Muscle of back (tissue), 13 donors: ENCODE measurements at places on chromosomes 3 and 15.

GRCh38 chr3:15221574-15222217 lies 15.7 kb downstream of the CAPN7 start:
- no peak for DNase-seq

DNA sequence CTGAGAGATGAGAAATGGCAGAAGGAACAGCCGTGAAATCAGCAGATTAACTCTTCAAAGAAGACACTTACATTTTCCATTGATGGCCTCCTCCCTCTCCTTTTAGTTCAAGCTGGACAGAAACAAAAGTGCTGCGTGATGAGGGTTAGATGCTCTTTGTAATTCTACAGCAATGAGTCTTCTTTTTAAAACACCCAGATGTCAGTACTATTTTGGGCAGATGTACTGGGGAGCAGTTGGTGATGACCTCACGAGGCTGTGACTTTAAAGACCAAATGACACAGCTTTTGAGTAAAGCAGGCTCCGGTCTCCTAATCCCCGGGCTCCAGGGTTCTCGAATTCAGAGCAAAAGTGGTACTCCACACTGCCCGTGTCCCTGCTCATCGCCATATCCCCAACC lies 198.2 kb downstream of the SLCO3A1 start:
- DNase-seq, result no peak

DNA sequence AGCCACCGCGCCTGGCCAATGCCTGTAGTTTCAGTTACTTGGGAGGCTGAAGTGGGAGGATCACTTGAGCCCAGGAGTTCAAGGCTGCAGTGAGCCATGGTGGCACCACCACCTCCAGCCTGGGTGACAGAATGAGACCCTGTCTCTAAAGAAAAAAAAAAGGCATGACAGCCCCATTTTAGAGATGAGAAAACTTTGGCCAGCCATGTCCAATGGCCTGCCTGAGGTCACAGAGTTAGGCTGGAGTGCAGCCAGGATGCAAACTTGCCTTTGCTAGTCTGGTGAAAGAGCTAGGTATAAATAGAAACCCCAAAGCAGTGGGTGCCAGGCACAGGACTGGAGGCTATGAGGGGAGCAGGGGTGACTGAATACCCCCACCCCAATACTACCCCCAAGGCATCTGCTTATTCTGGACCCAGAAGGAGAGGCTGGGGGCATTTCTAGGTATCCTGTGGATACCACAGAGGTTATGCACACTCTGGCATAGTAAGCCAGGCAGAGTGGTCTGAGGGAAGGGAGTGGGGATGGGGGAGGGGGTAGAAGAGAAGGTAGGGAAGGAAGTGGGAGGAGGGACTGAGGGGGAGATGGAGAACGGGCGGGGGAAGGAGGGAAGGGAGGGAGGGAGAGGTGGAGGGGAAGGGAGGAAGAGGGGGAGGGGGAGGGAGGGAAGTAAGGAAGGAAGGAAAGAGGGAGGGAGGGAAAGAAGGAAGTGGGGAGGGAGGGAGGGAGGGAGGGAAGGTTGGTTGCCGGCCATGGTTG lies 16.2 kb upstream of the C15orf39 start:
- no peak for DNase-seq

DNA sequence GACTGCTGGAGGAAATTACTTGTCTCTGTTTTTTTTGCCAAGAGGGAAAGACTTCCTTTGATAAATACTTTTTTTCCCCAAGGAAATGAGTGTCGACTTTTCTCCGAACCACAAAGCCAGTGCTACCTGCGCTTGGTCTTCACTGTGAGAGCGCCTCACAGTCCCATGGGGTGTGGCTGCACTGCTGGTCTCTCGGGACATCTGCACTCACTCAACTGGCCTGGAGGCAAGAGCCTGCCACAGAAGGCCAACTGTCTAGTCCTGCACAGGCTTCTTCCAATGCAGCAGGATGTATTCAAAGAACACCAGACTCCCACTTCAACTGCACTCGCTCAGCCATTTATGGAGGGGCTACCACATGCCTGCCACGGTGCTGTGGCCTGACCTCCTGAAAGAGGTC lies 40.6 kb upstream of the CGNL1 start:
- DNase-seq, result no peak

GRCh38 chr15:80107204-80107603 lies 45.6 kb upstream of the FAH start:
- no peak for DNase-seq

DNA sequence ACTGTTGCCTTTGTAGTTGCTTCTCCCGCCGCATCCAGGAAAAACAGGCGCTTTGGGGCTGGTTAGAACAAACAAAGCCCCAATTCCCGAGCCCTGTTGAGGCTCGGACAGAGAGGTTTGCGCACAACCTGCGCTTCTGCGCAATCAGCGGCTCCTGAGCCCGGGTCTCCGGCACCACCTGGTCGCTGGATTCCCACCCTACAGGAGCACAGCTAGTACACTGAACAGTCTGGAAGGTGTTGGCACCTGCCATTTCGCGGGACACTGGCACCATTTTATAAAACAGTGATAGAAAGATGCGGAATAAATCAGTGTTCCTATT lies 13.8 kb downstream of the ZIC4 start:
- no peak for DNase-seq

GRCh38 chr3:146072824-146073223 lies 88.2 kb downstream of the PLOD2 start:
- DNase-seq, result no peak

DNA sequence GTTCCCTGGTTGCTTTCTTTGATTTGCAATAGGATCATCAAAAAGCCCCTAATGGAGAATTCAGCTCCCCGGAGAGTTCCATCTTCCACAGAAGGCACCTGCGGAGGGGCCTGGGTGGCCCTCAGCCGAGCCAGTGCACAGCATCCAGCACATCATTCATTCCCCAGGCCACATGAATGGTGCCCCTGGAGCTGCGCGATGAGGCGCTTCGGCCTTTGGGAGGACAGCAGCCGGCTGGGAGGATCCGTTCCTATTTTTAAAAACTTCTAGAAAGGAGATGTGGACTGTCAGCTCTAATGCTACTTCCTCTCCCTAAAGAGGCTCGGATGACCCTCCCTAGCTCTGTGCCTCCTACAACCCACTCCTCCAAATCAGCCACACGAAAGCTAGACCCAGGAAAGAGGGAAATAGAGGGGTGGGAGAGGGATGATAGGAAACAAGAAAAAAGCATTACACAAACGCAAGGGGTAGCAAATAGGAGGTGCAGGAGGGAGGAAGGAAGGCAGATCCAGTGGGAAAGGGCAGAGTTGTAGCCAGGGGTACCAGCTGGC lies 20.3 kb downstream of the EHD4 start:
- DNase-seq, result no peak

GRCh38 chr3:140284372-140284771 lies 349.4 kb downstream of the CLSTN2 start:
- no peak for DNase-seq

DNA sequence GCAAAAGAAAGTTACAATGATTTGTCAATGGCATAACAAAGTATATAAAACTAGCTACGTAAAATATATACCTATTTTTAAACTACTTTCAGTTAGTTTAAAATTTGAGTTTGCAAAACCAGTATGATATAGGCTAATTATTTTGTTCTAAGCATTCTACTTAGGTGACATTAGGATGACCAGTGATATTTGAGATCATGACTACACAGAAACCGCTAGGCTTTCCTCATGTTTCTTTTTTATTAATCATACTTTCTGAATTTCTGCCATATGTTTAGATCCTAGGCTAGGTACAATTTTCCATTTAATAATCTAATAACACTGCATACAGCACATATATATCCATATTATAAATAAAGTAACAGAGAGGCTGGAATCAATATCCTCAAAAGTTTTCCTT lies 52.4 kb upstream of the XRN1 start:
- no peak for DNase-seq

DNA sequence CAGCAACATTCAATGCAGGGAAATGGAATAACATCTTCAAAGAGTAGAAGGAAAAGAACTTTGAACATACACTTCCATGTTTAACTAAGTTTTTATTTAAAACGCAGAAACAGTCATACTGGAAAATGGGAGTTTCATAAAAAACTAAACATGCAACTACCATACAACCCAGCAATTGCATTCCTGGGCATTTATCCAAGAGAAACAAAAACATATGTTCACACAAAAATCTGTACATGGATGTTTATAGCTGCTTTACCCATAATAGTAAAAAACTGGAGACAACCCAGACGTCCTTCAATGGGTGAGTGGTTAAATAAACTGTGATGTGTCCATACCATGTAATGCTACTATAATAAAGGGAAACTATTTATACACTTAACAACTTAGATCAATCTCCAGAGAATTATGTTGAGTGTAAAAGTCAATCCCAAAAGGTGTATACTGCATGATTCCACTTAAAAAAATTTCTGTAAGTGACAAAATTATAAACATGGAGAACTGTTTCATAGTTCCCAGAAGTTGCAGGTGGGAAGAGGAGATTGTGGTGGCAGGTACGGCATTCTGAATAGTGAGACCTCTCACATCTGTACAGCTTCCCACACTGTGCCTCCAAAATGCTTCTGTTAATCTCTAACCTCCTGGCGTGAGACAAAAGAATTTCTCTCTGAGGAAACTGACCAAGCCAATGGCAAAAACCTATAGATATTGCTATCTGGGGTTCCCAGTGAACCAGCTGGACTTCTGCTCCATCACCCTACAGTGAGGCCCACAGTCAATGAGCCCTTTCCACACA lies 23.1 kb downstream of the ISG20 start:
- peak; percentile 43 for DNase-seq

GRCh38 chr3:55297706-55298105 lies 189.4 kb downstream of the WNT5A start:
- no peak for DNase-seq

- DNase-seq, result no peak
These were observed 58.2 kb downstream of the PHLDB2 start for GRCh38 chr3:111917300-111917699.

DNA sequence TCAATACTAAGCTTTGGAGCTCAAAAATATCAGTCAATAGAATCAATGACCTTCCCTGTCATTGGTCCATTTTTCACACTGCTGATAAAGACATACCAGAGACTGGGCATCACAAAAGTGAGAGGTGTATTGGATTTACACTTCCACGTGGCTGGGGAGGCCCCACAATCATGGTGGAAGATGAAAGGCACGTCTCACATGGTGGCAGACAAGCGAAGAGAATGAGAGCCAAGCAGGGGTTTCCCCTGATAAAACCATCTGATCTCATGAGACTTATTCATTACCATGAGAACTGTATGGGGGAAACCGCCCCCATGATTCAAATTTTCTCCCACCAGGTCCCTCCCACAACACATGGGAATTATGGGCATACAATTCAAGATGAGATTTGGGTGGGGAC lies 81.9 kb downstream of the ANXA2 start:
- no peak for DNase-seq

- no peak for DNase-seq
These were observed 16.3 kb downstream of the ARL8B start for GRCh38 chr3:5138214-5138981.
